Erythroblast (primary cell): ENCODE measurements at places on chromosomes 11 and 22.

GRCh38 chr22:45812910-45813309, 141.3 kb downstream of the ATXN10 start:
- DNase-seq: no peak

- no peak for DNase-seq
Measured at GRCh38 chr11:13448876-13449275, 14.1 kb downstream of the BTBD10 start.

DNA sequence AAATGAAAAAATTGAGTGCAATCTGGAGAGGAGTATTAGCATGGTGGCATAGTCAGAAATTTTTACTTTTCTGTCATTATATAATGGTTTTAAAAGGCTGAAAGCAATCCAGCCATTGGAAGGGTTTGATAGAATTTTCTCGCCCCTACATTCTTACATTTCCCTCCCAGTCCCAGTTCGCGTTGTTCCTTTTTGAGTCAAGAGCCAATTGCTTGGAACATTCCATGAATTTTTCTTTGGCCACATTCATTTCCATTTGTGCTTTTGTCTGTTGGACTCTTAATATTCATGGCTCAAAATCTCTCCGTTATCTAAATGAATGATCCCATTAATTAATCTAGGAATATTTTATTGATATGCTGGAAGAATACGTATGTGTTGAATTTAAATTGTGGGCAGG, 66.0 kb downstream of the GRK3 start:
- no peak for DNase-seq

DNA sequence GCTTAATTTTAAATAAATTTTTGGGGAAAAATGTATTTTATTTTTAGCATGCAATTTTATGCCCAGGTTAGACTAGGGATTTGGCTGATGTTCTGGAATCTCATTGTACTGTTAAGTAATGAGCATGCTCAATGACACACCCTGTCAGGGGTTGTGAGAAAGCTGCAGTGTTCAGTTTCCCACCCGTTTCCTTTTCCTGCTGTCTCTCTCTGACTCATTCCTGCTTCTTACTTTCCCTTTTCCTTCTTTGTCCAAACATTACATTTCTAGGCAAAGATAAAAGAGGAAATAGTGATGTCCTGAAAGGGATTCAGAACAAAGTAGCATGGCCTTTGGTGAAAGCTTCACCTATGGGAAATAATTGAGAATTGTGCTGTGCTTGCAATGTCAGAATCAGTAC, 22.7 kb downstream of the OOSP3 start:
- no peak for DNase-seq

- no peak for DNase-seq
Measured at GRCh38 chr11:64723907-64724862, 1.2 kb upstream of the NRXN2 start.

GRCh38 chr11:68932358-68932757, 28.7 kb downstream of the IGHMBP2 start:
- DNase-seq: no peak

- DNase-seq: no peak
Measured at GRCh38 chr11:72974487-72975205, 160.4 kb downstream of the ATG16L2 start.
